T-helper 2 cell (primary cell): ENCODE measurements at places on chromosomes 5 and 9.

- DNase-seq = no peak
Measured at GRCh38 chr5:135094339-135095051, 60.5 kb upstream of the PITX1 start.

DNA sequence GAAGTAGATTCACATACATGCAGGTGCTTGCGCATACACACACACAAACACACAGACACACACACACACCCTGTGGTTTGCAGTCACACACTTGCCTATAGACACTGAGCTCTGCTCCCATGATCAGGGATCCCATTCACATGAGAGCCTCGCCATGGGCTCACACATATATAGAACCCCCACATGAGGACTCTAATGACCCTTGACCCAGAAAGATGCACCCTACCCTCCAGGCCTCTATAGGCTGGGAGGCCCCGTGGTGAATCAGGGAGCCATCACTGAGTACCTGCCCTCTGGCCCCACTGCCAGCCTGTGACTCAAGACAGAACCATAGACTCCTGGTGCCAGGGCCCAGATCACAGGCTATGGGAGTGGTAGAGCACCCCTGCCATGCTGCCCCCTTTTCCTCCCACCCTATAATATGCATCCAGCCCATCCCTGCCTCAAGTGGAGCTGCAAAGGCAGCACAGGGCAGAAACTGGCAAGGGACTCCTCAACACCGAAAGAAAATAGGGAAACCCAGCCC, 3.3 kb upstream of the AQP3 start:
- DNase-seq = no peak

- no peak for DNase-seq
Measured at GRCh38 chr9:84357275-84357674, 16.7 kb upstream of the SLC28A3 start.

DNA sequence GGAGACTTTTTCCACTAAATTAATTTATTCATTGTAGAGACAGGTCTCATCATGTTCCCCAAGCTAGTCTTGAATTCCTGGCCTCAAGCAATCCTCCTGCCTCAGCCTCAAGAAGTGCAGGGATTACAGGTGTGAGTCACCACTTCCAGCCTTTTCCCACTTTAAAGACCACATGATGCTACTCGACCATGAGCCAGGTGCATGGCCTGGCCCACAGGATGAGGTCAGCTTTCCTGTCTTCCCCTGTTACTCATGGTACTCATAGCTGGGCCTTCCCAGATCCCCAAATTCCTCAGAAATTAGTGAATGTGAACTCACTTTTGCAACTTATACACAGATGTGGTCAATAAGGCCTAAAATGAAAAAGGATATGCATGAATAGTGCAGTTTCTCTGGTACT, 395.9 kb downstream of the SEMA5A start:
- DNase-seq = no peak

GRCh38 chr5:139762615-139763170, 32.9 kb upstream of the PSD2 start:
- no peak for DNase-seq

DNA sequence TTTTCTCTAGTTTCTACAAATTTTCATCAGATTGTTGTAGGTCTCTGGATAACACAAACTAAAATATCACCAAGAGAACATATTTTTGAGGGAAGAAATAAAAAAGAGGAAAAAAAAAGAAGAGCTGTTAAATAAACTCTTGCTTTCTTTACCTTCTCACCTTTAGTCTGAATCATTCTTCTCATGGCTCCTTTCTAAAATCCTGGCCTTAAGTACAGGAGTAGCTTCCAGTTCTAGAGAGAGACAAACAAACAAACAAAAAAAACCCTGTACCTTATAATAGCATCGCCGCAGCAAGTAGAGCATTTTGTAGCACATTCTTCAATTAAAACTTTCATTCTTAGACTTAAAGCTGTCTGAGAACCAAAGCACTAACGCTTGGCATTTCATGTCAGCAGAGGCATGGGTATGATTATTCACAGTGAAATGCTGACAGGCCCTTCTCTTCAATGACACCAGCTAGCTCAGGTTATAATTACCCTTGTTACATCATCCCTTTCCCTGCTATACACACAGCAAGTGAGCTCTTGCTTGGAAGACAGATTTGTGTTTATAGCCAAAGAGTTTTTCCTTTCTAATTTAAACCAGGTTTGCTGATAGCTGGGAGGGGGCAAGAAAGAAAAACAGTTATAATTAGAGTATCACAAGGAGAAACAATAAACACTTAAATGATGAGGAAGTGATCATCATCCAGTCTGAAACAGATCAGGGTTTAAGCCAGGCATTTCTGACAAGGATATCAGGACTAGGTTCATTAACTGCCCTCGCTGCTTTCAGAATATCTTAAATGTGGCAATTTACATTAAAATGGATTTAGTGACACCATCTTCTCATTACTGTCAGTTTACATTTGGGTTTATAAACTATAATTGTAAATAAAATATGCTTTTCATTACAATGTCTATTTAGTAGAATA, 510.9 kb upstream of the ZNF608 start:
- no peak for DNase-seq

DNA sequence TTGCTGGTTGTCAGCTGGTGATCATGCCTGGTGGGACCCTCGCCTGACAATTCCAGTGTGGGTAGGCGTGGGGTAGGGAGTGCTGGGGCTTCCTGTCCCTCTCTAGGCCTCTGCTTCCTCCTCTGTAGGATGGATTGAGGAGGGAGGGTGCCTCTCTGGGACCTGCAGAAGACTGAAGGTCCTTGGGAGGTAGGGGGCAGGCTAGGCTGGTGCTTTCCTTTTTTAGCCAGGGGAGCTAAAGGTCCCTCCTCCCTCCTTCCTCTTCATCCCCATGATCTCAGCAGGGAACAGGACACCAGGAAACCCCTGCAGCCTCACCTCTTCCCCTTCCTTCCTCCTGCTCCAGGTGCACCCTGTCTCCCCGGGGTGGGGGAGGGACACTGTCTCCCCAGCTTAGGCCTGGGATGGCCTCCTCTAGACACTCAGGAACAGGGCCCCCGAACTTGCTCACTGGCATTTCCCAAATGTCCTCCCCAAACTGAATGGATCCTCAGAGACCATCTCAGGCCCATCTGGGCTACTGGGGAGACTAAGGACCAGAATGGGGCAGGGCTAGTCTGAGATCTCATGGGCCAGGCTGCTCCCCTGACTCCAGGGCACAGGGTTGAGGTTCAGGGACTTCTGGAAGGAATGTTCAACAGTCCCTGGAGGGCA, 8.4 kb downstream of the SH2D3C start:
- DNase-seq = no peak

GRCh38 chr9:119074017-119074416, 295.2 kb downstream of the BRINP1 start:
- no peak for DNase-seq

DNA sequence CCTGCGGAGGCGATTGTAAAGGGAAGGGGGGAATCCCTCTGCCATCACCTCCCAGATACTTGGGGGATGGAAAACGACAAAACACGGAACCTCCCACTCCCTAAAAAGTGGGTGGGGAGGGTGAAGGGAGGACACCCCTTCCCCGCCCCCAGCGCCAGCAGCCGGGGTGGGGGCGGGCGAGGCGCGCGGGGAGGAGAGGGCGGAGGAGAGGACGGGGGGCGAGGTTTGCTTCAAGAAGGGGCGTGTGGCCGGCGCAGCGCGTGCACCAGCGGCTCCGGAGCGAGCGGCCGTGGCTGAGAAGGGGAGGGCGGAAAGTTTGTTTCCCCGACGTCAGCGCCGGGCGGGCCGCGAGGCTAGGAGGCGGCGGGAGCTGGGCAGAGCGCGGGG, at the start of gene PRRX2:
Gene PRRX2, plus strand, starts transcription at position 259 of the 387 bp plus-strand sequence. CDS start 221 bp downstream, outside the sequence.
- DNase-seq = no peak

DNA sequence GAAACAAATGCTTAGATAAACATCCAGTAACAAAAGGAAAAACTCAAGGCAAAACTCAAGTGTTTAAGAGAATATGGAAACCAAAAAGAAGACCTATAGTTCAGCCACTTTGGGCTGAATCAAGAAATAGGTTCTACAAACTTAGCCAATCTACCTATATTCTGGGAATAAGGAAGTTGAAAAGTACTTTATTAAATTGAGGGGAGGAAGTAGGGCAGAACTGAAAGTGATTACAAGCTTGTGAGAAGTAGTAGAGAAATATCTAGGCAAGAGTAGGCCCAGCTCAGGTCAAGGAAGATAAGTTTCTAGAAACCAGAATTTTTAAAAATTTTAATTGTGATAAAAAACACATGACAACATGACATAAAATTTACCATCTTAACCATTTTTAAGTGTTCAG, 384.8 kb upstream of the PCSK5 start:
- DNase-seq = no peak

DNA sequence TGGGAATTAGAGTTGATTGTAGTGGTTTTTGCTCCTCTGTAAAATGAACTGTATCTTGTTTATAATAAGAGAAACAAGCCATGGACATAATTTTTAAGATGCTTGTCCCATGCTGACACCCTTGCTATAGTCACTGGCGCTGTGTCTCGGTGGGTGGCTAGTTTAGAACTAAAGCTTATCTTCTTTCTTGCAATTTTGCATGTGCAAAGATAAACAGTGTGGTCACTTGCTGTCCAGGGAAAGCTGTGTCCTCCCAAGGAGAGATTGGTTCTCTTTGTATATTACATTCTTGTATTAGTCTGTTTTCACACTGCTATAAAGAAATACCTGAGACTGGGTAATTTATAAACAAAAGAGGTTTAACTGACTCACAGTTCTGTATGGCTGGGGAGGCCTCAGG, 143.8 kb downstream of the MELK start:
- DNase-seq = no peak

DNA sequence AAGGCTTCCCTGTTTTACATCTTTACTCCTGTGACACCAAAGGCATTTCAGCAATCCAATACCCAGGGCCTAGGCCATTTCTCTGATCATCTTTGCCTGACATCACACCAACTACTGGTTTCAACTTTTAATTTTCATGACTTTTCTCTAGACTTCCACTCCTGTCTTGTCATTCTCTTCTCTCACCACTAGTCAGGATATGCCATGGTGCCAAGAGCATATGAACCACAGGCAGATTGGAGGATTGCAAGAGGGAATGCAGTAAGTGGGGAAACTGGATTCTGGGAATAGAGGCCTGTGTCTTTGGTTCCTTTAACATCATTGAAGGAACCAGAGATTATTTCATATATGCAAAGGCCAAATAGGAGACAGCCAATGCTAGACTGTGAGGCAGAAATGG, 69.3 kb downstream of the ANKRD31 start:
- DNase-seq = no peak

- DNase-seq = no peak
Measured at GRCh38 chr9:133713960-133714495, 24.1 kb downstream of the SARDH start.

GRCh38 chr9:72590824-72591223, 69.4 kb downstream of the TMC1 start:
- no peak for DNase-seq

- no peak for DNase-seq
Measured at GRCh38 chr5:35073160-35073559, 25.4 kb upstream of the AGXT2 start.

DNA sequence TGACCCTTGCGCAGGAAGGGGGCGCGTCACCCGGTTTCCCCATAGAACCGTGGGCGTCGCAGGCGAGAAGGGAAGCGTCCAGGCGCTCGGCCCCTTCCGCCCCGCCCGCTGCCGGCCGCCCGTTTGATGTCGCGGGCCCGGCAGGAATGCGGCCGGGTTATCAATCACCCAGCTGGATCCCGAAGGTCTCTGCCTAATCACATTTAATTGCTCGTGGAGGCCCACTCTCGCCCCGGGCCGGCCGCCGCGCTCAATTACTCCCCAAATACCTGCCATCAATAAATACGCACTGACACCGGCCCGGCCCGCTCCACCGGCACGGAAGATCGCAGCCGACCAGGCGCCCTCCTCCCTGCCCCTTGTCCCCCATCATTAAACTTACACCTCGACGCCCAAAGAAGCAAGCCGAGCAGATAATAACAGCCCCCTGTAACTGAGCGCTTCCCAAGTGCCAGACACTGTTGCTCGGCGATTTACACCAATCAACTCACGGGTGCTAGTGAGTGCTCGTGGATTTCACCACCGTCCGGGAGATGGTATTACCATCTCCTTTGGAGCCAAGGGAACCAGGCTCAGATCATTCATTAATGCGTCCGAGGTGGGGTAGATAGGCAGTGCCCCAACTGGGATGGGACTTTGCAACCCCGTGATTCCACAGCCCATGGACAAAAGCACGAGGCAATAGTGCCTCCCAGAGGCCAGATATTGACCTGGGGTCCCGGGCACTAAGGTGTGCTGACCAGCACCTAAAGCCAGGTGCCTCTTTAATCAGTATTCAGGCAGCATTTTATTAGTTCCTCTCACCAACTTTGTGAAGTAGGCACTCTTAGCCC, 11.3 kb downstream of the MSX2 start:
- DNase-seq = no peak

DNA sequence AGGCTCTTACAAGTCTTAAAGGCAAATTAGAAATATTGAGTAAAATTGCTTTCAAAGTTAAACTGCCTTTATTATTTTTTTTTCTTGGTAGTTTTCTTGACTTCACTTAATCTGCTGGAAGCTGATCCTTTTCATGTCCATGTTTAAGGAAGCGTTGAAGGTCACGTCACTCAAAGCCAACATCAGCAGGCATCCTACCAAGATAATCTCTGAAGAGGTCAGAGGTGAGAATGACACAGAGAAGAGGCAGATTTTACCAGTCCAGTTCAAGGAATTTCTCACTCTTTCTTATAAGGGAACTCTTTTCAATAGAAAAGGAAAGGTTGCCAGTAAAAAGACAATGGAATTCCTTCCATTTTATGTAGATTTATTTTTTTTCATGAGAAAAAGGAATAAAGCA, 259.8 kb downstream of the ANXA1 start:
- DNase-seq = no peak

- no peak for DNase-seq
Measured at GRCh38 chr5:80296121-80296520, 23.7 kb upstream of the SPZ1 start.

DNA sequence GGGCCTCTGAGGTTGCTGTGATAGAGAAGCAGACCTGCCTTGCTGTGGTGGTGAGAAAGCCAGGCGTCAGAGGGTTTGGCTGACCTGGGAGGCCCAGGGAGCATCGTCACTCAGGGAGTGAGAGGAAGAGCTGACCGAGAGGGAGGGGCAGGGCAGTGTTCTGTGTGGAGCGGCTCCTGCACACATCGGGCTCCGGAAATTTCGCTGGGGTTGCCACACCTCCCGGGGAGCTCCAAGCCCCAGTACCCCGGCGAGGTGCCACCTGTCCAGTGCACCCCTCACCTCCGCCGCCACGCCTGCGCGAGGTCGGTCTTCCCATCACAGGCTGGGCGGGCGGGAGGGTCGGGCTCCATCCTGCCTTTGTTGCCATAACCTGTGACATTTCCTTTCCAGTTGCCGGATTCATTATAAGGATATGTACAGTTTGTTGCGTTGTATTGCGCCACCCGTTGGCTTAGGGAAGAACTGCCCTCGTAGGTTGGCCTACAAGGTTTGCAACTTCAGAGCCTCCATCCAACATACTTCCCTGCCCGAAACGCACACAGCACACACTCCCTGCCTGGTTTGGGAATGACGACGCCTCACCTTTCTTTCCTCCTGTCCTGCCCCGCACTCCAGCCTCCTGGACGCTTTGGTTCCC, 223.2 kb downstream of the CACNA1B start:
- no peak for DNase-seq
